Activated T-helper 1 cell treated with anti-CD3 and anti-CD28 coated beads, Interleukin-2, amount 50 U/mL, for 16 hours (primary cell): ENCODE measurements at places on chromosomes 7 and 10.

GRCh38 chr10:14126697-14127440, 203.9 kb downstream of the FRMD4A start:
- DNase-seq, result no peak

GRCh38 chr7:30772984-30773383, 1.8 kb downstream of the MINDY4 start:
- DNase-seq, result no peak

GRCh38 chr7:93146472-93147141, 1.6 kb downstream of the SAMD9L start:
- no peak for DNase-seq

DNA sequence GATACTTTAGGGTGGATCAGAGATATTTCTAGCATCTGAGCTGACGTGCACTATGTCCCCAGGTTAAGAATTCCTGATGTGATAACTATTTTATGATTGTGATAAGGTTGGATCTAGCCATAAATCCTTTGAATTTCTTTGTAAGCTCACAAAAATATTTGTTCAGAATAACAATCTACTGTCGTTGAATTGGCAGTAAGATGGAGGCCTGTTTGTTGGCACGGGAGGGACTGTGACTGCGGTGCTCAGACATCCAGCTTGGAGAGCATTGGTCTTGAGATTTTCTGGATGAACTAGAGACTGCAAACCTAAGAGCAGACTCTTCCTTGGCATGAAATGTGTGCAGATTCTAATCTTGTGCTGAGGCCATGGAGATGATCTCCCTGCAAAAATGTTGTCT, 131.1 kb downstream of the LRRC4 start:
- no peak for DNase-seq

DNA sequence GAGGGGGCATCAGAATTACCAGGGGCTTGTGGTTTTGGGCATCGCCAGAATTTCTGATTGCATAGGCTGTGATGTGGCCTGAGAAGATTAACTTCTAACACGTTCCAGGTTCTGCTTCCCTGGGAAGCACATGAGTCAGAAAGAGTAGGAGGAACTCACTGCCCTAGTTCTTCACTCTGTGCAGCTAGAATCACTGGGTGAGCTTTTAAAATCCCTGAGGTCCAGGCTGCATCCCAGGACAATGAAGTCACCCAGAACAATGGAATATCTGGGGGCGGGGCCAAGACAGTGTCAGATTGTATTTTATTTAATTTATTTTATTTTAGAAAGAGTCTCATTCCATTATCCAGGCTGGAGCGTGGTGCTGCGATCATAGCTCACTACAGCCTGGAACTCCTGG, 636.5 kb downstream of the CALN1 start:
- no peak for DNase-seq

DNA sequence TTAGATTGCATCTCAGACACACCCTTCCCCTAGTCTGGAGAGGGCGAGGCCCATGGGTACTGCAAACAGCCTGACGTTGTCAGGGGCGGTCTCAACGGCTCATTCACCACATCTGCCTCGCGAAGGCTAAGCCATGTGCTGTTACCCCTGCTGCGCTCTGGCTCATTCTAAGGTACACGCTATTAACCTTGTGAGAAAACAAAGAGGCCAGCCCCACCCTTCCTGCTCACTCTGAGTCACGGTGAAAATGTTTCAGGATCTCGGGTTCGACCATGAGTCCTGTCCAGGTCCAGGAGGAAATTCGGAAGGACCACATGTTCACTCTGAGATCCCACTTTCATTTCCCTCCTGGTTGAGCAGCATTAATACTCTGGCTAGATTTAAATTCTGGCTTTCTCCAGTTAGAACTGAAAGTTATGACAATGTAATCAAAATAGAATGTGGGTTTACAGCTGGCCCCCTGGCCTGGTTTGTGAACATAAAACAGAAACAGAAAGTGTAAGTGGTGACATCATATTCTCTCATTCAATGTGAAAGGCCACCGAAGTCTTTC, 55.2 kb downstream of the EGFR start:
- DNase-seq, result peak; percentile 7

GRCh38 chr7:75572396-75572795, 80.3 kb downstream of the SPDYE5 start:
- no peak for DNase-seq

- no peak for DNase-seq
Observed at GRCh38 chr7:43196379-43196778, 83.9 kb downstream of the HECW1 start.

DNA sequence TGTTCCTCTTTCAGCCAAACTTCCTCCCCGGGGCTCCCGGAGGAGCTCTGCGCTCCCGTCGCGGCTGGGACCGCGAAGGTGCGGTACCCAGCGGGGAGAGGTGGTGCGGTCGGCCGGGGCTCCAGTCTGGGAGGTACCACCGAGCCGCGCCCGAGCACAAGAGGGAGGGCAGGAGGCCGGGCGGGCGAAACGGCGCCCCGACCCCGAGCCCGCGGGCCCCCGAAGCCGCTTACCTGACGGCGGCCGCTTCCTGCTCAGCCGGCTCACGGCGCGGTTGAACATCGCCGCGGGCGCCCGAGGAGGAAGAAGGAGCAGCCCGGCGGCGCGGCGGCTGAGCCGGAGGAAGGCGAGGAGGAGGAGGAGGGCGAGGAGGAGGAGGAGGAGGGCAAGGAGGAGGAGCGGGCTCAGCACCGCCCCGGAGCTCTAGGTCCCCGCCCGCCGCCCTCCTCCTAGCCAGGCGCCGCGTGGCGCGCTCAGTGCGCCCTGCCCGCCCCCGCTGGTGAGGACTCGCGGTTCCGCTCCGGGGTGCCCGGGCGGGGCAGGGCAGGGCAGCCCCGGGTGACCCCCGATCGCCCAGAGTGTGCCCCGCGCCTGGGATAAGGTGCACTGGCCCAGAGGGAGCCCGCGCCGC, at the start of gene RGS10:
Gene RGS10 (minus strand): TSS at position 363 of the 631 bp plus-strand sequence. CDS start 81 bp downstream, at position 282.
- DNase-seq, result peak; percentile 66

- no peak for DNase-seq
Observed at GRCh38 chr10:100934084-100934659, 21.4 kb downstream of the SLF2 start.

GRCh38 chr10:37476285-37476684, 350.9 kb downstream of the ANKRD30A start:
- DNase-seq, result no peak

GRCh38 chr10:3828404-3829155, 43.6 kb upstream of the KLF6 start:
- no peak for DNase-seq

GRCh38 chr7:21253740-21254687, 173.9 kb upstream of the SP4 start:
- no peak for DNase-seq

DNA sequence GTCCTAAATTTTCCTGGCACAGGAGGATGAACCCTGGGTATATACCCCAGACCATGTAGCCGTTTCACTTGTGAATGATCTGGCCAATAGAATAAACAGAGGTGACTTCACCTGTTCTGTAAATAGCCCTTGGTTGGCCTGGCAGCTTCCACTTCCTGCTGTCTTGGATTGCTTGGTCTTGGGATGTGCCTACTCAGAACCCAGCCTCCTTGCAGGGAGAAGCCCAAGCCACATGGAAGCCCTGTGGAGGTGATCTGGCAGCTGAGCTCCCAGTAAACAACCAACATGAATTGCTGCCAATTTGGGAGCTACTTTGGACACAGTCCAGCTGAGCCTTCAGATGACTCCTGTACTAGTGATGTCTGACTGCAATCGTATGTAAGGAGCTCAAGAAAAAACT, 4.8 kb upstream of the RAPGEF5 start:
- no peak for DNase-seq

- DNase-seq, result no peak
Observed at GRCh38 chr10:62001898-62002297, 100.4 kb downstream of the ARID5B start.

DNA sequence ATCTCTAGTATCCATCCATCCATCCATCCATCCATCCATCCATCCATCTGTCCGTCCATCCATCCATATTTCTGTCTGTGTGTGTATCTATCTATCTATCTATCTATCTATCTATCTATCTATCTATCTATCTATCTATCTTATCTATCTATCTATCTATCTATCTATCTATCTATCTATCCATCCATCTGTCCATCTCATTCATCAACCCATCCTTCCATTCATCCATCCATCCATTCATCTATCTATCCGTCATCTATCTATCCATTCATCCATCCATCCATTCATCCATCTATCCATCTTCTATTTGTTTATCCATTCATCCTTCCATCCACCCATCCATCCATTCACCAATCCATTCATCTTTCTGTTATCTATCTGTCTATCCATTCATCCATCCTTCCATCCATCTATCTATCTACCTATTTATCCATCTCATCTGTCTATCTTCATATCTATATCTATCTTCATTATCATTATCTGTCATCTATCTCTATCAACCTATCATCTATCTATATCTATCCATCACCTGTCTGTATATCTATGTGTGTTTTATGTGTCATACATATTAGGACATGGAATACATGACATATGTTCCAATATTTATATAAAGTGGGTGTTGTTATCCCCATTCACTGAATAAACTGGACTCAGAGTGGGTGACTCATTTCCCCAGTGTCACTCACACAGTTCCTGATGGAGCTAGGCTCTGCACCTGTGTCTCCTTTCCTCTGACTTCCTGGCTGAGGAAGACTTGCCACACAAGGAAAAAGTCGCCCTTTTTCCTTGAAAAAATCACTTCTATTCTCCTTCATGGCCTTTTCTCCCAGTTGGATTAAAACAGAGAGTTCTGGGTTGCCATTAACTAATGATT, 200.1 kb downstream of the CCDC3 start:
- no peak for DNase-seq

DNA sequence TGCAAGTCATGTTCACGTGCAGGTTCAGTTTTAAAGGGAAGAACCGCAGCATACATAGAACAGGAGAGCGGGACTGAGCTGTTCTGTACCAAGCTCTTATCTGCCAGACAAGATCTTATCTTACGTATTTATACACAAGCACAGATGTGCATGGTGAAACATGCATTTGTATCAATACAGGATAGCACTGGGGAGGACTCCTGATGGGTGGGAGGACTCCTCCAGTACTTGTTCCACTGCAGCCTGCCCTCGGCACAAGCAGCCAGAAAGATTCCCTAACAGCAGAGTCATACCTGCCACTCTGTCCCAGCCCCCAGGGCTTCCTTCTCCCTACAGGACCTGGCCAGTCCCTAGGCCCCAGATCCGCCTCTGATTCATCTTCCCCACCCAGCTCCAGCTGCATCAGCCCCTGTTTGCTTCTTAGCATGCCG, 13.2 kb upstream of the PRKCQ start:
- no peak for DNase-seq

GRCh38 chr10:131698232-131698631, 202.6 kb upstream of the PPP2R2D start:
- no peak for DNase-seq

DNA sequence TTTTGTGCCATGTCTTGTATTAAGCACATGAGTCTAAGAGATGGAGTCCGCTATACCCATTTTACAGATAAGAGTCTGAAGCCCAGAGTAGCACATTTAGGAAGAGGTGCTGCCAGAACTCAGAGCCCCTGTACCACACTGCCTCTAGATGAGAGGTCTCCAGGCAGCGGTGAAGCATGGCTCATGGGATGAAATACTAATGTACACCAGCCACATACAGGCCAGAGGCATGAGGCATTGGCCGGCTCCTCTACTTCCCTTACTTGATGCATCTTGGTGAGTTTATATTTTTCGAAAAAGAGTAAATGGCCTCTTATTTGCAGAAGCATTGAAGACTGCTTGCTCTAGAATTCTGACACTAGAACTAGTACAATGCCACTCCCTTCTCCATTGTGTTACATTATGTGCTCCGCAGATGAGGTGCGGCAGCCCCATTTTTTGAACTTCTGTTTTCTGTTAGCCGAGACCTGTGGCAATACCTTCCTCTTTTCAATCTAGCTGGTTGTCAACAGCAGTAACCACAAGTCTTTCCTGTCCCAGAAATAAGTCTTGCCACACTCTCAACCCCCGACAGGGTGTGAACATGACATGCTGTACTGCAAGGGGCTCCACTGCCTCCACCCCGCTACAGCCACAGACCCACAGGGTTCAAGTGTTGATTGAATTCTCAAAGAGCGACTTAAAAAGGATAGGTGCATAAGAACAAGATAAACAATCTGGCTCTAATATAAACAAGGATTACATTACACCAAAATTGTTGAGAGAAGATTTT, 145.3 kb downstream of the CELF2 start:
- peak; percentile 60 for DNase-seq

GRCh38 chr7:72286519-72286918, 125.6 kb downstream of the CALN1 start:
- DNase-seq, result no peak

DNA sequence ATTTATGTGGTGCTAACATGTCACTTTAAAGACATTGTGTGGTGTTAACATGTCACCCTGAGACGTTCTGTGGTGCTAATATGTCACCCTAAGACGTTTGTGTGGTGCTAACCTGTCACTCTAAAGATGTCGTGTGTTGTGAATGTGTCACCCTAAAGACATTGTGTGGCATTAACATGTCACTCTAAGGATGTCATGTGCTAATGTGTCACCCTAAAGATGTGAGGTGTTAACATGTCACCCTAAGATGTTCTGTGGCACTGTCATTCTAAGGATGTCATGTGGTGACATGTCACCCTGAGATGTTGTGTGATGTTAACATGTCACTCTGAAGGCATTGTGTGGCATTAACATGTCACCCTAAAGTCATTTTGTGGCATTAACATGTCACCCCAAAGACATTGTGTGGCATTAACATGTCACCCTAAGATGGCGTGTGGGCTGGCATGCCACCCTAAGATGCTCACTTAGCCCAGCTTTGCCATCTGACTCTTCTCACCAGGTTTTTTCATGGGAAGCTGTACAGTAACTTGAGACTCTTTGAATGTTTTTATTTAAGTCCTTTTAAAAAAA, 45.6 kb downstream of the LANCL2 start:
- DNase-seq, result no peak

GRCh38 chr7:110841840-110842545, 248.9 kb upstream of the LRRN3 start:
- no peak for DNase-seq

DNA sequence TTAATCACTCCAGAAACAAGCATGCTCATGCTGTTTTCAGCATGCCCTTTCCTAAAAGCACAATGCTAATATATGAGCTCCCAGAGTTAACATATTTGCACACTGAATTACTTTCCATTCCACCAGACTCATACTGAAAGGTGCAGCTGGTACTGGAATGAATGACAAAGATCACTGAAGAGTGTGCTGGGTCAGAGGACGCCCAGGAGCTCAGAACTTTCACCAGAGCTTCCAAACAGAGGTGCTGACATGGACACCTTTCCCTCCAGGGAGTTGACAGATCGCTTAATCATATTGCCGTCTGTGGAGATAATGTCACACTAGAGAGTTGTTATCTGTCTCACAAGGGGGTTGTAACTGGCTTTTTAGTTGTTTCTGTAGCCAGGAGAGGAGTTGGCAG, 292.9 kb downstream of the LHFPL3 start:
- DNase-seq, result no peak

- no peak for DNase-seq
Observed at GRCh38 chr10:103433858-103434257, 18.3 kb downstream of the CALHM2 start.
